CD8-positive, alpha-beta memory T cell (primary cell): ENCODE measurements at places on chromosomes 13 and 19.

GRCh38 chr19:46487178-46487801 lies 8.4 kb downstream of the PNMA8B start:
- H3K36me3 ChIP-seq = no peaks in the 10 kb centered on the region
- H3K27me3 ChIP-seq = peaks cover 49% of the 10 kb centered on the region
- H3K4me3 ChIP-seq = no peak overlapping the region
- DNase-seq = no peak
- H3K27ac ChIP-seq = no peak overlapping the region

- H3K27ac ChIP-seq = no peak overlapping the region
- no peak for DNase-seq
- no peaks in the 10 kb centered on the region for H3K36me3 ChIP-seq
Measured at GRCh38 chr13:28747851-28748250, 29.1 kb upstream of the SLC46A3 start.

DNA sequence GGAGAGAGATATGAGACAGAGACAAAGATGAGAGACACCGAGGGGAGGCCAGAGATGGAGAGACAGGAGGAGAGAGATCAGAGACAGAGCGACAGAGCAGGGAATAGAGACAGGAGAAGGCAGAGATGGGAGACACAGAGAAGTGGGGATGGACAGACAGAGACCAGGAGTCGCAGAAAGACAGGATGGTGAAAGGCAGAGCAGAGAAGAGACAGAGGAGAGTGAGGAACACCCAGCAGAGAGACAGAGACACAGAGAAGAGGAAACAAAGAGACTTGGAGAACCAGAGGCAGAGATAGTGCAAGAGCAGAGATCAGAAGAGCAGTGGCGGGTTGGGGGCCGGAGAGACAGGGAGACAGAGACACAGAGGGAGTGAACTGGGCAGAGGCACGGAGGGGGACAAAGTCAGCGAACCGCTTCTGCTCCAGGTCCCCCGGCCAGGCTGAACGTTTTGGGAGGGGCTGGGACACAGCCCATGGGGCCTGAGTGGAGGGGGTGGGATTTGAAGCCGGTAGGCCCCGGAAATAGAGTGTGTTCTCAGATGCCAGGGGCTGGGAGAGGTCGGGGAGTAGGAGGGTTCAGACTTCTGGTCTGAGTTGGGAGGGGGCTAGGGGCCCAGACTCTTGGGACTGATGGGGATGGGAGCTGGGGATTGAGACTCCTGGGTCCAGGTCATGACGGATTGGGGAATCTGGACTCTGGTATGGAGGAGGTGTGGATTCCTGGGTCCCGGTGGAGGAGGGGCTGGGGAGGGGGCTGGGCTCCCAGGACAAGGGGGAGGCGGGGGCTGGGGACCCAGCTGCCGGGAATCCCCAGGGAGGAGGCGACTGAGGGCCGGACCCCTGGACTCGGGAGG lies 654 bp downstream of the ZNF579 start:
- DNase-seq = no peak
- H3K4me1 ChIP-seq = peaks cover 16% of the 10 kb centered on the region
- H3K27me3 ChIP-seq = no peaks in the 10 kb centered on the region

DNA sequence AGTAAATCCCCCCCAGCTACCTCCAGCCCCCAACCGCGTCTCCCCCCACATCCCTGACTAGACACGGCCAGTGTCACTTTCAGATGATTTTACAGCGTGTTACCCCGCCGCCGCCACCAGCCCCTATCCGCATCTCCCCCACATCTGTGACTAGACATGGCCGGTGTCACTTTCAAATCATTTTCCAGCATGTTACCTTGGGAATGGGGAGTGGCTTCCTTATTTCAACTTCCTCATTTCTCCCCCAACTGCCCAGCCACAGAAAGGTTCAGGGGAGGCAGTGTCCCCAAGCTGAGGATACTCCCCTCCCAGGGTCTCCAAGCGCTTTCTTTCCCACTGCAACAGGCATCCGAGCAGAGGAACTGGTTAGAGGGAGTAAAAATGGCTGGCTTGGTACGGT lies 18.4 kb downstream of the ADGRL1 start:
- no peaks in the 10 kb centered on the region for H3K4me1 ChIP-seq
- DNase-seq = no peak
- H3K4me3 ChIP-seq = no peak overlapping the region
- H3K27me3 ChIP-seq = no peaks in the 10 kb centered on the region
